D721Med (cell line): ENCODE measurements at places on chromosomes 3 and 15.

DNA sequence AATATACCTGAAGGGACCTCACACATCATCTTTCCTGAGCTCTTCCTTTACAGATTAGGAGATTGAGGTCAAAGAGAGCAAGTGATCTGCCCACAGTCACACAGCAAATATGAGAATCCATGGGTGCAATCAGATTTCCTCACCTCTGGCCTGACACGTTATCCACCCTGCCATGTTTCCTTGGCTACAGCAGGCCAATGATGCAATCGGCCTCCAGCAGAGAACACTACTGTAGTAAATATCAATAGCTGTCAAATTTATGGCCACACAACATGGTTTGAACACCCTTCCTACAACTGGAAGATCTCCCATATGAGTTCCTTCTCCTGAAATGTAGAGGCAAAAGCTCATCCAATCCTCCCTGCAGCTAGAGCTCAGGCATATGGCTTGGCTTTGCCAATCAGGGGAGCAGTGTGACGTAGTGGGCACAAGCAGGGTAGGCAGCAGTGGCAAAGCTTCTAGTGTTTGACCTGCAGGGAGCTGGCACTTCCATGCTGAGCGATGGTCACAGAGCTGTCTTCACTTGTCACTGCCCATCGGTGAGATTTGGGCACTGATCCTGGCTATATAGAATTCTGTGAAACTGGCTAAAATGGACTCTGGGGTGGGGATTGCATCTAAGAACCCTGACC lies 271.3 kb downstream of the TJP1 start:
- no peak for DNase-seq

DNA sequence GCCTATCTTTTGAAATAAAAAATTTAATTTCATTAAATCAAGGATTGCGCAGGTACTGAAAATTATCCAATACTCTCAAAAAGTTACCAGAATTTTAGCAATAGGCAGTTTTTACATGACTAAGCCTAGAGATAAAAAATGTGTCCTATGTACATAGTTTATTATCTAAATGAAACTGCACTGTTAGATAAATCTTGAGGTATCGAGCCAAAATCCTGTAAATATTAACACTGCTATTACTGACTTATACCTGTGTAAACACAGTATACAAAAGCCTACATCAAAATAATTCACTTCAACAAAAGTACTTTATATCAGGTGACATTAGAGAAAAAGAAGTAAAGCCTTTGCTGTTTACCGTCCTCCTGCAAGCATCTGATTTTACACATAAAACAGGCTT lies 60.7 kb downstream of the TASOR start:
- no peak for DNase-seq

DNA sequence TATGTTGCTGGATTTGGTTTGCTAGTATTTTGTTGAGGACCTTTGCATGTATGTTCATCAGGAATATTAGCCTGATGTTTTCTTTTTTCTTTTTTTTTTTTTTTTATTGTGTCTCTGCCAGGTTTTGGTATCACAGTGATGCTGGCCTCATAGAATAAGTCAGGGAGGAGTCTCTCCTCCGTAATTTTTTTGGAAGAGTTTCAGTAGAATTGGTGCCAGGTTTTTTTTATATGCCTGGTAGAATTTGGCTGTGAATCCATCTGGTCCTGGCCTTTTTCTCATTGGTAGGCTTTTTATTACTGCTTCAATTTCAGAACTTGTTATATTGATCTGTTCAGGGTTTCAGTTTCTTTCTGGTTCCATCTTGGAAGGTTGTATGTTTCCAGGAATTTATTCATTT lies 165.8 kb downstream of the VPS8 start:
- no peak for DNase-seq

DNA sequence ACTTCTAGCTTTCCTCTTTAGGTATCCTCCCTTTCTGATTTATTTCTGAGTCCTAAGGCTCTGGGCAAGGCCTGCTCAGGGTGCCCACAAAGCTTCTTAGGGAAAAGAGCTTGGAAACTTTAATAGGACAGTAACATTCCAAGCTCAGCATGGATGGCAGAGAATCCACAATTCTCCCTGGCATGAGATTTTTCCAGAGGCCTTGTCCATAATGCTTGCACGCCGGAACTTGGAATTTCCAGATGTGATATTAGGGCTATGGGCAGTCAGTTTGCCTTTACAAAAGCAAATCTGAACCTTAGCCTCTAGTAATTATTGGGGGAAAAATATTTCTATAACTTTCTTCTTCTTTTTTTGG lies 139.0 kb upstream of the RBMS3 start:
- no peak for DNase-seq

GRCh38 chr3:25291481-25291905 lies 136.6 kb upstream of the RARB start:
- no peak for DNase-seq

DNA sequence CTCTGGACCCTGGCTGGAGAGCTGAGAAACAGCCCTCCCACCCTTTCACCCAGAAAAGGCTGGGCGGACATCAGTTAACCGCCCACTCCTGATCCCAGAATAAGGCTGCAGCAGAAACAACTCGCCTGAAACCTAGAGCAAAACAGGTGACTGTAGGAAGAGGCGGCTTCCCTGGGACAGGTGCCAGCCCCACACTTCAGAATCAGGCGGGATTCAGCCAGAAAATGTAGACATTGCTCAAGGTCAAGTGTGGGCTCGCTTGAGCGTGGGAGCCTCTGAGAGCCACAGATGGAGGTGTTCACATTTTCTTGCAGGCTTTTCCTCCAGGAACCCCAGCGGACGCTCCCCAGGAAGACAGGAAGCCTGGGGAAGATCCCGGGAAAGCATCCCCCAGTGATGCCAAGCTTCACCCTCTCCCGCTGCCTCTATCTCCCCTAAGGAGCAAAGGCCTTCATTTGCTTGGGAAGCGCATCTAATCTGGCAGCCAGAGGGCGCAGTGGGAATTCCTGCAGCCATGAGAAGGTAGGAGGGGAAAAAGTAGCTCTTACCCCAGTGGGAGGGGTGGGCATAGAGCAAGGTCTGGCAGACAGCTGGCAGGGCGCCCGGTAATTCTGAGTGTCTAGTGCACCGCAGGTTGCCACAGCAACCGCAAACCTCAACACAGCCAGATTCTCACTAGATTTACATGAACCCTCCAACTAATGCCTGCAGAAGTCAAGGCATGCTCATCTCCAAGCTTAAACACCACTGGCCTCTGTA lies 77.7 kb downstream of the OCA2 start:
- no peak for DNase-seq
